Upper lobe of left lung (tissue), 6 donors: ENCODE measurements at places on chromosomes 3 and 15.

DNA sequence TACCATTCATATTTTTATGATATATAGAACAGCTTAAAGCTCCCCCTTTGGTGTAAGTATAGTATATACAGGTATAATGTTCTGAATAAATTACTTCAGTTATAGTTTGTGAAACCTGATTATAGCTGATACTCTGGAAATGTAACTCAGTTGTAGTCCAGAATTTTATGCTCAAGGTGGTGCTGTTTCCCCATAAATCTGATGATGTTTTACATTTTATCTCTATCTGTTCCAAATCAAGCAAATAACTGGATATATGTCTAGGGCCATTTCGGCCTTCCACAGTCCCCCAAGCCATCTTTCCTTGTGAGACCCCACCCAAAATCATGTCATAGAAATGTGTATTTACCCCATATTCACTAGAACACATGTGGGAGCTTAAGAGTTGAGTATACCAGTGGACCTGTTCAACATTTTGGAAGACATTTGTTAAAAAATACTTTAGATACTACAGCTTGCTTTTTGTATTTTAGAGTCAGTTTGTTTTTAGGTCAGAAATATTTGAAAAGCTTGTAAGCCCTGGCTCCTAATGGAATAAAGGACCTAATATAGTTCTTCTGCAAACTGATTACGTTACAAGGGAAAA is 107.1 kb downstream of the ATG7 start:
- DNase-seq, result no peak

GRCh38 chr3:124685481-124685880 is 44.8 kb upstream of the UMPS start:
- DNase-seq, result no peak

DNA sequence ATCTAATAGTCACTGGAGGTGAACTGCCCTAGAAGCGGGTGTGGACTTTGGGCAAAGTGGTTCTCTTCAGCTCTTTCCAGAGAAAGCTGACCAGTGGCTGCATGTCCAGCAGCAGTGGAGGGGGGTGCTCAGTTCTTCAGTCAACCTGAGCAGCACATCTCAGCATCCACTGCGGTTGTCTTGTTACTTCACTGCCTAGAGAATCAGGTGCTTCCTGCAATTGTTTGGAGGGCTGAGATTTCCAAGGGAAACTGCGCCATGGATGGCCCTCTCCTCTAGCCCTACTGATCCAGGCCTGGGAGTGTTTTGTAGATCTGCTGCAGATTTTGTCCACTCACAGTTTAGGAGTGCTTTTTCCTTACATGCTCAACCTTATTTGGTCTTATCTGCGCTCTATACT is 65.6 kb upstream of the CFAP161 start:
- no peak for DNase-seq

DNA sequence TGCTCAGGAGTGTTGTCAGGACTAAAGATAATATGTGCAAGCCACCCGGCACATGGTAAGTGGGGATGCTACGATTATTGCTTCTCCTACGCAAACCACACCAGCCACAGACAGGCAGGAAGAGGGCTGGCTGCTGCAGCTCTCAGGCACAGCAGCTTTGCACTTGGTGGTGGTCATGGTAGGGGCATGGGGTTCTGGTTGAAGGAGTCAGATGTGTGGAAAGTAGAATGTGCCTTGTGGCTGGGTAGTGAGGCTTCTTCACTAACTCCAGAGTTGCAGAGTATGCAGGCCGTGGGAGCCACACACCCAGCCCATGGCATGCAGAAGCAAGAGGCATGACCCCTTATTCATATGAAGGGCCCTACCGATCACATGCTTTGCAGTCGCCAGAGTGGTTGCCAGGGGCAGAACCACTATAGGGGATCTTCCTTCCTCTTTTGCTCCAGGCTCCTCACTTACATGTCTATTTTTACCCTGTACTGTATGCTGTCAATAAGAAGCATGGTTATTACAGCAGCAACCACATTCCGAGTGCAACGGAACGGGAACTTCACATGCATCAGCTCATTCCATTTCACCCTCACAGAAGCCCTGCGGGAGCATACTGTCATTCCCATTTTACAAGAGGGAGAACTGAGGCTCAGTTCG is 59.2 kb upstream of the HERC1 start:
- peak; percentile 55 for DNase-seq

DNA sequence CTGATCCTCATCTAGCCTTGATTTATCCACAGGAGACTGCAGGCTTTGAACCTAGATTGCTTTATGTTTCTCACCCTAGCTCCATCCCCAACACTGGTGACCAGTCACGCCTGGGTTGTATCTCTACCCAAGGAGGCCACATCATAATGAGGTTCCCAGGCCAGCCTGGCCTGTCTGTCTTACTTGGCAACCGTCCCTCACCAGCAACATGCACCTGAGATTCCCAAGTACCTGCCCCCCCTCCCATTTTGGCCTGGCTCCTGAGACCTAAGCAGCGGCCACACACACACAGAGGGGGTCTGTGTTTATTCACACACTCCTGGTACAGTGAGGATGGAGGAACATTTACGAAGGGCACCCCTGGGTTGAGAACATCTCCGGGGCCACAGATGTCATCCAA is 2.4 kb downstream of the CAMK2N2 start:
- no peak for DNase-seq

DNA sequence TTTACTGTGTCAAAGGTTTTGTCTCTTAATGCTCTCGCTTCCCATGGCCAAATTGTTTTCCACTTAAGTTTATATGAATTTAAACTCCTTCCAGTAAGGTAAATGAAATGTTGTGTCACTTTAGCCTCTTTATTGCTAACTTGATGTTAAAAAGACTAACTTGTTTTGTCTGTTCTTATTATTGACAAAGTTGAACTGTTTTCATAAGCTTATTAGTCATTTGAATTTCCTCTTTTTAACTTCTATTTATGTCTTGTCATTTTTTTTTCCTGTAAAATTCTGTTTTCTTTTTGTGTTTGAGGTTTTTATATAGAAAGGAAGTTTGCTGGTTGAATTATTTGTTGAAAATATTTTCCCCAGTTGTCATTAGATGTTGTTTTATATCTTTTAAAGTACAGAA is 25.8 kb downstream of the FAM98B start:
- DNase-seq, result no peak

DNA sequence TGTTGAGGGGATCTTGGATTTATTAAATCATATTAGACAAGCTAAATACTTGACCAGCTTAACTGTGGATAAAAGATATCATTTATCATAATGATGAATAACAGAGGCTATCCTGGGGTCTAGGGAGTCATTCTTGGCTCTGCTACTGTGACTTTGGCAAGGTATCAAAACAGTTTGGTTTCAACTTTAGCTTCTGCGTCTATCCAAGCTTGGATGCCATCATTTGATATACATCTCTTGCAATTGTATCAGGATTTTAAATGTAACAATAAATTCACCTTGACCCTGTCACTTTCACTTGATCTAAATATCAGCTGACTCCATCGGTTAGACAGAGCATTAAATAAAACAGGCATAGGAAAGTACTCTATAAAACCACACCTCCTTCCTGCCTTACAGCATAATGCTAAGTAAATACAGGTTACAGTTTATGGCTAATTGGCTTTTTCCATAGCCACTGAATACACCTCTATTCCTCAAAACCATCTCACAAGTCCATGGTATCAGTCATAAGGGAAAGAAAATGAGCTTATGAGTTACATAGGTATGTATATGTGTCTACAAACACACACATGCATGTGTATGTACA is 262.9 kb downstream of the CTNNB1 start:
- DNase-seq, result no peak

DNA sequence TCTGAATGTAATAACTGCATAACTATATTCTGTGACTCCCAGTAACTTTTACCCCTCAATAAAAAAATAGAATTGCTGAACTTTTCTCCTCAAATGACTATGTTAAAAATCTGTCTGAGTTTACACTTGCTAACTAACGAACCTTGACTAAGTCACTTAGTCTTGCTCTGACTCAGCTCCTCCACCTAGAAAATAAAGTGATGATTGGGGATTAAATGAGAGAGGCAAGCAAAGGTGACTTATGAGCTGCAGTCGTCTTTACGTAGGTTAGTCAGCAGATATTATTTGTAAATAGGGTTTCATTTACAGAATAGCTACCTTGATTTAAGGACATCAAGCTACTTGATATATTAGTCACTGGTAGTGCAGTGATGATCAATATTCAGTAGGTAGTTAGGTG is 476.9 kb downstream of the MECOM start:
- DNase-seq, result no peak

- DNase-seq, result peak; percentile 33
Observed at GRCh38 chr3:113287111-113287802, 75.9 kb downstream of the BOC start.

DNA sequence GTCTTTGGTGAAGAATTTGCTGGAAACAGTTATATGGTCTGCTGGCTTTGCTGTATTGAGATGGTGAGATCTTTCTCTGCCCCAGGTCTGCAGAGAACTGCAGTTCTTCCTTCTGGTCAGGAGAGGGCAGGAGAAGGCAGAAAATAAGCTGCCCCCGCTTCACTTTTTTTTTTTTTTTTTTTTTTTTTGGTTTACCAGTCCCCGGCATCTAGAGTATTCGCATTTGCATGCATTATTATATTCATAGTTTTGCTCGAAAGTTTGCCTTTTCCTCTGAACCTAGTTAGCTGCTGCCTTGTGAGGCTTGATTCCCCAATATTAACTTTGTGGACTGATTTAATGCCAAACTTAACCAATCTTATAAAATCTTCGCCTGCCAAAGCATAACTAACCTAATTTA is 10.6 kb upstream of the PARL start:
- no peak for DNase-seq

- DNase-seq, result no peak
Observed at GRCh38 chr3:40847551-40847992, 322.8 kb downstream of the ZNF621 start.

DNA sequence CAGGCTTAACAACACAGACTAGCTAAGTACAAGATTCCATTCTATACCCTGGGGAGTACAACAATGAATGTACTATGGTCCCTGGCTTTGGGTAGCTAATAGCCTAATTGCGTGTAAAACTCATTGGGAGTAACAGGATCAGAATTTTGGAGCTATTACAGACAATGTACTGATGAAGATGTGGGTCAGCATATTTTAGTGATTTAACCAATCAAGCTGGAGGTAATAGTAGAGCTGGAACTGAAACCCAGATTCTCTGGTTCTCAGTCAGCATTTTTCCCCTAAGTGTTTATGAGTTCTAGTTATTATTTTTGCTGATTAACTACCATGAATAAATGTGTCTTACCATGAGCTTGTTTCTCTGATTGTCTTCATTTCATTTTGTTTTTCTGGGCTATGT is 578.7 kb downstream of the NLGN1 start:
- no peak for DNase-seq

GRCh38 chr3:179021119-179021903 is 50.3 kb downstream of the ZMAT3 start:
- DNase-seq, result no peak

GRCh38 chr3:31831591-31831990 is 149.5 kb downstream of the OSBPL10 start:
- DNase-seq, result no peak

- DNase-seq, result no peak
Observed at GRCh38 chr15:74349241-74349778, 18.1 kb downstream of the CYP11A1 start.

DNA sequence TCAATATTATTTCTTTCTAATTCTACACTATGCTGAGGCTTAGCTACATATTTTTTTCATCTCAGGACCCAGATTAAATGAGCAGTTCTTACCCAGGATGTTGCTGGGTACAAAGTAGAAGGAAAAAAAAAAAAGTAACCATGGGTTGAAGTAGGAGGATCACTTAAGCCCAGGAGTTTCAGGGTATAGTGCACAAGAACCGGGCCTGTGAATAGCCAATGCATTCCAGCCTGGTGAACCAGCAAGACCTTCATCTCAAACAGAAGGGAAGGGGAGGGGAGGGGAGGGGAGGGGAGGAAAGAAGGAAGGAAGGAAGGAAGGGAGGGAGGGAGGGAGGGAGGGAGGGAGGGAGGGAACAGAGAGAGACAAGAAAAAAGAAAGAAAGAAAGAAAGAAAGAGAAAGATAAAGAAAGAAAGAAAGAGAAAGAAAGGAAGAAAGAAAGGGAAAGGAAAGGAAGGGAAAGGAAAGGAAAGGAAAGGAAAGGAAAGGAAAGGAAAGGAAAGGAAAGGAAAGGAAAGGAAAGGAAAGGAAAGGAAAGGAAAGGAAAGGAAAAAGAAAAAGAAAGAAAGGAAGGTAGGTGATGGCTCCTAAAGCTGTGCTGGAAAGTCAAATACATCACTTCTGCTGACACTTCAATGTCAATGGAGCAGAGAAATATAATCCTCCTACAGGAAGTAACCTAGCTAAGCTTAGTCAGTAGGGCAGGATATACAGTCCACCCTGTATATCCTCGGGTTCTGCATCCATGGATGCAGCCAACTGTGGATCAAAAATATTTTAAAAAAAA is 206.8 kb upstream of the TGFBR2 start:
- DNase-seq, result no peak

GRCh38 chr15:101852356-101852755 is 40.4 kb downstream of the OR4F15 start:
- DNase-seq, result no peak

- peak; percentile 91 for DNase-seq
Observed at GRCh38 chr15:90871139-90871715, 2.8 kb downstream of the FURIN start.

- DNase-seq, result no peak
Observed at GRCh38 chr15:84034578-84035398, 200.8 kb upstream of the GOLGA6L4 start.

DNA sequence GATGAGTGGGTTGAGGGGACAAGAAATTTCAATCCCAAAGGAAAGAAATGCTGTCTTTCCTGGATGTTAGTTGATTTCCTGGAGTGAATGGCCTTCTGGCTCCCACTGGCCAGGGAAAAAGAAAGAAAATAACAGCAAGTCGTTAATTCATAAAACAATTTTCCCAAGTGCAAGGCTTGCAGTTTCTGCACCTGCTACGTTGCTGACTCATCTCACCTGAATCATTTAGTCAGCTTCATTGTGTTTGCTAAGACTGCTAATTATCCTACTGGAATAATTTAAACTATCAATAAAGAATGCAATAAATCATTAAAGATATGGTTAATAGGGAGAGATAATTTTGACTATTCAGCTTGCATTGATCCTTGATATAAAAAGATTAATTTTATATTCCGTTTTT is 387.6 kb downstream of the ROBO2 start:
- DNase-seq, result no peak

GRCh38 chr3:158494673-158495072 is 76.3 kb upstream of the MLF1 start:
- no peak for DNase-seq

DNA sequence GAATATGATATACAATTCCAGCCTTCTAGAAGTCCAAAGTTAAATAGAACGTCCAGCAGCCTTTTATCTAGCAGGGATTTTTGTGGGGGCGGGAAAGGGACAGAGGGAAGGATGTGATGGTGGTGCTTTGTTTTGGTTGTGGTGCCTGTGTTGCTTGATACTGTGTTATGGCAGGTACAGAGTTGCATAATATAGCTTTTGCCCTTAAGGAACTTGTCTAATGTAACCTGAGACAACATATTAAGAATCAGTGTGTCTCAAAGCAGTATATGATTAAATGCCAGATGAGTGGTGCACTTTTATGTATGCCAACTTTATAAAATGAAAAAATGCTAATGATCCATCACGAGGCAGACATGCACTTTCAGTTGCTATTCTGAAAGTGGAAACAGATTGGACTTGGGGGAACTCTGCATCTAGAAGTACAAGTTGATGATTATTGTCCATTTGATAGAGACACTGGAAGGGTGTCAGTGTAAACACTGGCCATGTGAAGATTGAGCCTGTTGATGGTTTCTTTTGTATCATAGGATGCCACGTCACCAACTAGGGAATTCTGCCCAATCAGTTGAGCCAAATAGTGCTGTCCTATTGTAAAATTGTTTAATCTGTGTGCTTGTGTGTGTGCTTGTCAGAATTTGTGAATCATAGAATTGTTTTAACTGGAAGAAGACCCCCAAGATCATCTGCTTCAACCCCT is 23.0 kb downstream of the NEO1 start:
- no peak for DNase-seq

GRCh38 chr15:55669270-55669669 is 73.7 kb downstream of the PRTG start:
- DNase-seq, result no peak
